Activated CD4-positive, alpha-beta memory T cell treated with anti-CD3 and anti-CD28 coated beads, Interleukin-2, amount 10 ng/mL, durations not matched to agents 7 days and 5 days (primary cell): ENCODE measurements at places on chromosomes 2 and 18. TPM values are rescaled to one million over a fixed set of nuclear protein-coding genes. Genes with fewer than 3 reads are reported as not detected.

IL1B gene
- total RNA-seq: not detected

PSMA8 gene
- 0.83 TPM for total RNA-seq

ACTR1B gene
- 97.3 TPM for total RNA-seq

ZBTB7C gene
- 0.81 TPM for total RNA-seq

KCNF1 gene
- total RNA-seq: not detected

DPP10 gene
- not detected for total RNA-seq

ECEL1 gene
- not detected for total RNA-seq

CNTNAP5 gene
- total RNA-seq: not detected

HOXD1 gene
- not detected for total RNA-seq

PTPN2 gene
- 90.8 TPM for total RNA-seq

SPOPL gene
- 16.1 TPM for total RNA-seq

- DNase-seq: no peak
Measured at GRCh38 chr18:68104036-68104435, 587.5 kb upstream of the DSEL start.

- no peak for DNase-seq
Measured at GRCh38 chr2:6724605-6725140, 141.0 kb downstream of the CMPK2 start.

GRCh38 chr2:146984014-146984413 is 860.8 kb upstream of the ACVR2A start:
- DNase-seq: no peak

DNA sequence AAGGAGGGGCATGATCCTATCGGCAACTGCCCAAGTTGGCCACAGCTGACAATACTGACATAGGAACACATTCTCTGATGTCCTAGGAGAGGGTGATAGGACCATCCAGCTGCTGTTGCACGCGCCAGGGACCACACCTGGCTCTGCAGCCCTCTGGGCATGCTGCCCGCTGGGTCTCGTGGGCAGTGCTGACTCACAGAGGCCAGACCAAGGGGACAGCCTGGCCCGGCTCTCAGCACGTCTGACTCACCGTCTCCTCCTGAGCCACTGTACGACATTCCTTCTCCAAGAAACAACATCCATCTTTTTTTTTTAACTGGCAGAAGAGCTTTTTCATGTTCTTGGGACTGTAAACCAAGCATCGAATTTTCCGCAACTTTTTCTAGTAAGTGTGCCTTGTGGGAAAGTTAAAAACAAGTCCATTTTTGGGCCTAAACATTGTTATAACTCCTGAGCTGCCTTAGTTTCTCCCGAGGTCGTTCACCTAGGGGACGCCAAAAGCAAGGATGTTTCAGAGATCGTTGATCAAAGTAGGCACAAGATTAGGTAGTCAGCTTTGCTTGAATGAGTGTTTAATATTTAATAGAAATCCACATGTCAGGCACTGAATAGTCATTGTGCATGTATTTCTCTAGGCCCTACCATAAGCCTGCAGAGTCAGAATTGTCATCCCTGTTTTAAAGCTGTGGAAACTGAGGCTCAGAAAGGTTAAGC is 100.3 kb downstream of the TTC32 start:
- no peak for DNase-seq

DNA sequence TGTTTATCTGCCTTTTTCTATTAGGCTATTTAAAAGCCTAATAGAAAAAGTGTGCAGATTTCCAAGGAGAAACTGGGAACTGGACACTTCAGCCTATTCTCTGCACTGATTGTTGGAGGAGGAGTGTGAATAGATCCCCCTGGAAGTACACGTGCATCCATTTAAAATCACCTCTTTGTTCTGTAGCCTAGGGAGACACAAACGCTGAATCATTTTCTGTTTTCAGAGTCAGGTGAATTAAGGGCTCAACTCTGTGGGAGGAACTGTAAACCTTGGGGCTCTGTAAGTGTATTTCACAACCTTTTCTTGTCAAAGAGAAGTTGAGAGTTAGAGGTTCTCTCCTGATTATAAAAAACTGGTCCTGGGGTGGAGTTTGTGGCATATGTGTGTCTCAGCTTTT is 159.7 kb downstream of the SPAG16 start:
- no peak for DNase-seq
